Stomach (tissue), 19 donors: ENCODE measurements at places on chromosomes 2 and 18. TPM values are rescaled to one million over a fixed set of nuclear protein-coding genes. Genes with fewer than 3 reads are reported as not detected.

- H3K36me3 ChIP-seq = no peaks in the 10 kb centered on the region
- H3K4me3 ChIP-seq = peak overlapping the region; percentile 74
- peaks cover 36% of the 10 kb centered on the region for H3K4me1 ChIP-seq
- H3K27me3 ChIP-seq = no peaks in the 10 kb centered on the region
Measured at GRCh38 chr2:20052861-20053281, 1.4 kb upstream of the LAPTM4A start.

GRCh38 chr2:196384729-196385128 lies 213.4 kb upstream of the STK17B start:
- no peak overlapping the region for H3K27ac ChIP-seq
- H3K36me3 ChIP-seq = no peaks in the 10 kb centered on the region
- H3K27me3 ChIP-seq = no peaks in the 10 kb centered on the region
- no peak overlapping the region for H3K4me3 ChIP-seq

The TEKT4 gene
- not detected for total RNA-seq

DNA sequence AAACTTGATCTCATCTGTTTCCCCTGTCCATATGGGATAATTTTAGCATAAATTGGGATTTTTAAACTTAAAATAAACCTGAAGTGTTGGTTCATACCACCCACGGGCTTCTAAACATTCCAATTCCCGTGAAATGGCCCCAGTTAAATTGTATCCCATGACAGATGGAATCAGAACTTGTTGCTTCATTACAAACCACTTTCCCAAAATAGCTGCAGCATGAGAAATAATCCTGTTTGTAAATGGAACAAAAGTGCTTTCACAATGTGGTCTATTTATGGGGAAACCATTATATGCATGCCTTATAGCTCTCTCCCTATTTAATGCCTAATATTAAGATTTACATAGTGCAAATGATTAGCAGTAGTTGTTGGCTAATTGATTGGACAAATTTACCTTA lies 15.9 kb downstream of the SCG2 start:
- H3K27me3 ChIP-seq = no peaks in the 10 kb centered on the region
- H3K4me3 ChIP-seq = no peak overlapping the region
- H3K27ac ChIP-seq = no peak overlapping the region
- H3K4me1 ChIP-seq = peaks cover 10% of the 10 kb centered on the region

The VRK2 gene
- total RNA-seq = 17.5 TPM

The TAF4B gene
- 6.7 TPM for total RNA-seq

GRCh38 chr2:241177526-241178334 lies 10.7 kb upstream of the ANO7 start:
- H3K4me3 ChIP-seq = no peak overlapping the region
- H3K36me3 ChIP-seq = peaks cover 86% of the 10 kb centered on the region
- no peak for DNase-seq
- H3K27ac ChIP-seq = no peak overlapping the region
- no peaks in the 10 kb centered on the region for H3K4me1 ChIP-seq

DNA sequence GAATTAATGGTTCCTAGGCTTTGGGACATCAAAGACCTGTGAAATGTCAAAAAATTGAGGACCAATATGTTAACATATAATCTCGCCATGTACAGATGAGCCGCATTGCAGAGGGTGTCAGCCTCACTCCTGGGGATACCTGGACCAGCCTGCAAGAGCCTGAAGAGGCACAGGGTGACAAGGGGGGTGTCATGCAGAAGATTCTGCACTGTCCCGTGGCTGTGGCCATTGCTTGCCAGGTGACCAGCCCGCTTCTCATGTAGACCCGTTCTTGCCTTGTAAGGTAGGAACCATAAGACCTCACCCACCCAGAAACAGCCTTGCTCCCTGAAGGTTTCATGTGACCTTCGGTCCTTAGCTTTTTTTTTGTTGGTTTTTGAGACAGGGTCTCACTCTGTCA lies 37.5 kb downstream of the TMEM37 start:
- no peak overlapping the region for H3K4me3 ChIP-seq
- no peak for DNase-seq
- H3K36me3 ChIP-seq = no peaks in the 10 kb centered on the region
- H3K27ac ChIP-seq = no peak overlapping the region
- no peaks in the 10 kb centered on the region for H3K27me3 ChIP-seq

The PFN4 gene
- total RNA-seq = 1.8 TPM

GRCh38 chr18:6444466-6445228 lies 29.9 kb upstream of the L3MBTL4 start:
- H3K27me3 ChIP-seq = no peaks in the 10 kb centered on the region
- no peak overlapping the region for H3K4me3 ChIP-seq
- DNase-seq = no peak
- H3K4me1 ChIP-seq = no peaks in the 10 kb centered on the region

DNA sequence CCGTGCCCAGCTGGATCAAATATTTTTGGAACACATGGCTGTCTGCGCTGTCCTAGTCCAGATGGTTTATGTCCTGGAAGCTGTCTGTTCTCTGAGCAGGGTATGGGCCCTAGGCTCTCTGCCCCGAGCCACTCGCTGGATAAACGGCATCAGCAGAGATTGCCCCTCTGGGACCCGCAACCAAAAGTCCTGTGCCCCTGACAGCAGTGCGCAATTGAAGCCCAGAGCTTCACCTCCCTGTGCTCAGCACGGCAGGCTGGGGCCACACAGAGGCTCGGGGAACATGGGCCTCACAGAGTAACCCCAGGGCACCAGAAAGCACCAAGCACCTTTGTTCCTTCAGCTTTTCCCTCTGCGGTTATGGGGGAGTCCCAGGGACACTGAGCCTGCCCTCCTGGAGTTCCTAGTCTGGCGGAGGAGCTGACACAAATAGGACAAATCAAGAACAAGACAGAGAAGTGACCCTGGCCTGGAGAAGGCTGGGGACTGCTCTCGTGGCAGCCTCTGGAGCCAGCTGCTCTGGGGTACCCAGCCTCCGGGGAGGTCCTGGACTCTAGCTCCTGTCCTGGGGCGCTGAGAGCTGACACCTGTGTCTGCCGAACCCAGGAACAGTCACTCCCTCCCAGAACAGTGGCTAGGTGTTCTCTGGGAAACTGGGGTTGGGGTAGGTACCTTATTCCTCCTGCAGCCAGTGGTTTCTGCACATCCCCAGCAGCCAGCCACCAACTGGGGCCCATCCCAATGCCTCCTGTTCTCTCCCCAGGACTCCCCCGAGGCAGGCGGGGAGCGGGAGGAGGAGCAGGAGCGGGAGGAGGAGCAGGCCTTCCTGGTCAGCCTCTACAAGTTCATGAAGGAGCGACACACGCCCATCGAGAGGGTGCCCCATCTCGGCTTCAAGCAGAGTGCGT lies 12.3 kb downstream of the ARID5A start:
- H3K27ac ChIP-seq = no peak overlapping the region
- no peak overlapping the region for H3K4me3 ChIP-seq
- no peaks in the 10 kb centered on the region for H3K27me3 ChIP-seq
- peaks cover 36% of the 10 kb centered on the region for H3K4me1 ChIP-seq
- peaks cover 58% of the 10 kb centered on the region for H3K36me3 ChIP-seq

GRCh38 chr2:64932371-64933216 lies 56.6 kb upstream of the SLC1A4 start:
- no peaks in the 10 kb centered on the region for H3K4me1 ChIP-seq
- no peak overlapping the region for H3K4me3 ChIP-seq
- no peaks in the 10 kb centered on the region for H3K36me3 ChIP-seq
- no peak for DNase-seq
- no peaks in the 10 kb centered on the region for H3K27me3 ChIP-seq
- no peak overlapping the region for H3K27ac ChIP-seq

The MC5R gene
- total RNA-seq = not detected

DNA sequence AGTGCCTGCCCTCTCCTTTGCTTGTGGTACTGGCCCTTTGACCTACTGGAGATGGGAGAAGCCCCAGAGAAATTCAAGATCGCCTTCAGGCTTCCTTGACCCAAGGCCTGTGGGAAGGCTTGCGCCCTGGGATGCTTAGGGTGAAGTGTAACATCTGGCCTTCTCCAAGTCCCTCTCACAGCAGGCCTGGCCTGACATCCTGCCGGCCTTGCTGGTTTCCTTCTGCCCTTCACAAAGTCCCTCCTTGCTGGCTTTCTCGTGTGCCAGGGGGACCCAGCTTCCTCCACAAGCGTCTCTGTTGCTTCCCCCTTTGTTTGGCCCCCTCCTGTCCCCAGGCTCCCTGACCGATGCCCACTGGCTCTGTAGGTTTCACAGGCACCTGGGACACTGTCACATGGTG lies 26.4 kb downstream of the TCF7L1 start:
- H3K27me3 ChIP-seq = no peaks in the 10 kb centered on the region
- DNase-seq = no peak
- H3K36me3 ChIP-seq = no peaks in the 10 kb centered on the region
- H3K4me1 ChIP-seq = peaks cover 15% of the 10 kb centered on the region

DNA sequence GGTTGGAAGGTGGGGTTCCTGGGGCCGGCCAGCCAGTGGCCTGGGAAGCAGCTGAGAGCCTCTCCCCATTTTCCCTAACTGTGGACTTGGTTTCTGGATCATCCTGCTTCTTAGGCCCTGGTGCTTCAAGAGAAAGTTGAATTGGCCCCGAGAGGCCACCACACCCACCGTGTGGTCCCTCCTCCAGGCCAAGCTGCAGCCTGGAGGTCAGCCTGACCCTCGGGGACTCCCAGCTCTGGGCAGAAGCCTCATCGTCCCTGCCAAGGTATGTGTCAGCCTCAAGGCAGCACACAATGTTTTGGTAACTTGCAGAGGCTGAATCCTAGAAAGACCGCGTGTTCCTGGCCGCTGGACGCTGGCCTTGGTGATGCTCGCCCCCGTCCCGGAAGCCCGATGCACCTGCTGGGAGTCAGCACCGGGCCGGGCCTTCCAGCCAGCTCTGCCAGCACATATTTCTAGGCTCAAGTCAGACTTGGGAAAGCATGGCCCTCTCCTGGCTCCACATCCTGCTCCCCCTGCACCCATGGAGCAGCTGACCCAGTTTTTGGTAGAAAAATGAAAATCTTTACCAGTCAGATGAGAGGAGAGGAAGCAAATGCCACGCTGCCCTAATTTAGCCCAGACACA lies 72.6 kb downstream of the ACTR2 start:
- no peaks in the 10 kb centered on the region for H3K27me3 ChIP-seq
- peak overlapping the region; percentile 83 for H3K27ac ChIP-seq
- peak; percentile 54 for DNase-seq
- no peaks in the 10 kb centered on the region for H3K36me3 ChIP-seq

DNA sequence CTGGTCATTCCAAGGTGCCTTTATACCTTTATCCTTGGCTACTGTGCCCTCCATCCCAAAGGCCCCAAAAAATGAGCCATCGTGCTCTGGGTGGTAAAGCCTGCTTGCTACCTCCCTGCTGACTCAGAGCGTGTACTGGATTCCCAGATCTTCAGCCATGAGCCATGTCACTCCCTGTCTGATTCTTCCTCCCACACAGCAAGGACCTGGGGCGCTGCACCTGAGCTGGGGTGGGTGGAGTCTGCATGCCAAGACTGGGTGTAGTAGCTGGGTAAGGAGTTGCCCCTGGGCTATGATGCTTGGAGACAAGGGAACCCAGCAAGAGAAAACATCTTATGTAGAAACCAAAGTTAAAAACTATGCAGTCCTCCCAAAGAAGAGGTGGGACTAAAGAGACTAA lies 37.2 kb upstream of the APCDD1 start:
- H3K4me1 ChIP-seq = peaks cover 11% of the 10 kb centered on the region
- no peak for DNase-seq
- no peaks in the 10 kb centered on the region for H3K36me3 ChIP-seq

- H3K4me1 ChIP-seq = no peaks in the 10 kb centered on the region
- H3K36me3 ChIP-seq = no peaks in the 10 kb centered on the region
- H3K4me3 ChIP-seq = no peak overlapping the region
- DNase-seq = no peak
- no peak overlapping the region for H3K27ac ChIP-seq
Measured at GRCh38 chr18:45069546-45069945, 388.9 kb downstream of the SETBP1 start.

- peak; percentile 33 for DNase-seq
- H3K4me3 ChIP-seq = no peak overlapping the region
- no peaks in the 10 kb centered on the region for H3K36me3 ChIP-seq
- peaks cover 48% of the 10 kb centered on the region for H3K27me3 ChIP-seq
- no peak overlapping the region for H3K27ac ChIP-seq
- no peaks in the 10 kb centered on the region for H3K4me1 ChIP-seq
Measured at GRCh38 chr2:242020196-242021004, 150.9 kb downstream of the RTP5 start.

DNA sequence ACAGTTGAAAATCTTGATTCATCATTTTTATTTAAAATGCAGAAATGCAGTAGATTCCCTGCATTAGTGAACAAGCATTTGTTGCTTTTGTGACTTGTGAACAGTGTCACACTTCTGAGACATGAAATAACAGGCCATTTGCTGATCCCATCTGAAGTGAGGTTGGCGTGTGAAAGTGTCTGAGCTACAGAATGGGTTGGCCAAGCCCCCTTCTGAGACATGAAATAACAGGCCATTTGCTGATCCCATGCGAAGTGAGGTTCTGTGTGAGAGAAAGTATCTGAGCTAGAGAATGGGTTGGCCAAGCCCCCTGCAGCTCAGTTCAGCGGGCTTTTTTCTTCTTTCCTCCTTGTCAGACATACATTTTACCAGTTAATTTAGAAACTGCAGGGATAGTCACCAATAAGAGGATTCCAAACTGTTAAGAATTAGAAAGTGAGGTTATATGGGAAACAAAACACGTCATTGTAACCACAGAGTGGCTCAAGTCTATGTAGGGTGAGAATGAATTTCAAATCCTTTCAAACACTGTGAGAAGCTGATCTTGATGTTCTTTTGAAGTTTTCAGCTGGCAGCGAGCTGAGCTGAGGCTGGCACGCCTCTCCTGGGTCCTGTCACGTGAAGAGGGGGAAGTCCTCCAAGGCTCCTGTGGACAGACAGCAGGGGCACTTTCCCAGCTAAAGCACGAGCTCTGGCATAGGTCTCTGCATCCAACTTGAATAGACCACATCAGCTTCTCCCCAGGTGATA lies 339.2 kb upstream of the SALL3 start:
- H3K4me3 ChIP-seq = no peak overlapping the region
- H3K36me3 ChIP-seq = no peaks in the 10 kb centered on the region
- no peak overlapping the region for H3K27ac ChIP-seq

The LYG2 gene
- not detected for total RNA-seq

DNA sequence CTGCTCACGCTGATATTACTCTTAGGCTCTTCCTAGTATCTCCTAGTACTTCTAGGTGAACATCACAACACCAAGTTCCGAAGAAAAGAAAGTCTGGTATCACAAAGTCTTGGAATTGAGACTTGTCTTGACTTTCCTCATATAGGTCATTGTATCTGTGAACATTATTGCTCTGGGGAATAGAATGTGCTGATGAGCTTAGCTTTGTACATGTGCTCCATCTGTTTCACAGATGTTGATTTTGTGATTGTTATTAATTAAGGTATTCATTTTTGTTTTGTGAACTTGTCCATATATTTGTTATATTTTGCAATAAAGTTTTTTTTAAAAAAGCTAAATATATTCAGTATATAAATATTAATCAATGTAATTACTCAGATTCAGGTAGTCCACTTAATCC lies 111.7 kb downstream of the BABAM2 start:
- H3K27ac ChIP-seq = no peak overlapping the region
- H3K36me3 ChIP-seq = no peaks in the 10 kb centered on the region
- no peaks in the 10 kb centered on the region for H3K27me3 ChIP-seq
